ENCODE measurements at places on chromosomes 1 and 21. TPM values are rescaled to one million over a fixed set of nuclear protein-coding genes. Genes with fewer than 3 reads are reported as not detected.

MMP23B gene
- 4.9 TPM for total RNA-seq

PTAFR gene
- 1.8 TPM for total RNA-seq

ZNF496 gene
- 91.8 TPM for total RNA-seq

NBPF4 gene
- not detected for total RNA-seq

RYR2 gene
- not detected for total RNA-seq

INKA2 gene
- total RNA-seq = 3.0 TPM

MANEAL gene
- 8.7 TPM for total RNA-seq

C1orf198 gene
- 68.6 TPM for total RNA-seq

RXRG gene
- total RNA-seq = not detected

S100A7A gene
- total RNA-seq = not detected

REN gene
- 5.2 TPM for total RNA-seq

UBL4B gene
- total RNA-seq = not detected

LCE6A gene
- total RNA-seq = not detected

XKR8 gene
- total RNA-seq = 12.7 TPM

Measured in kidney epithelial cell (primary cell).